ENCODE measurements at places on chromosomes 13 and 19.

DNA sequence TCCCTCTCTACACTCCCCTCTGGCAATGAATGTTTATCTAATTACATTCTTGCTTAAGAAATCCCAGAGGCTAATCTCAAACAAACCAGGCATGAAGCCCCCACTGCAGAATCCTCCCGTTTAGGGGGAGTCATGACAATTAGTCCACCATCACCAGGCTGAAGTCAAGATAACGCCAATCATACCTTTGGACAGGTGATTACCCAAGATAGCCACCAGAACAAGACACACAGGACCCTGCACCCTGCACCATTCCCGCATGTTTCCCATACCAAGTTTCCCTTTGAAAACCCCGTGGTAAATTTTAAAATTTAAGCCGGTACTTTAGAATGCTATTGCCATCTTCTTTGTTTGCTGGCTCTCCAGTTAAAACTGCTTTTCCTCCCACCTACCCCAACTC lies 64.8 kb upstream of the XPO4 start:
- no peak for DNase-seq

GRCh38 chr19:279231-279630 lies 12.0 kb downstream of the PLPP2 start:
- no peak for DNase-seq

DNA sequence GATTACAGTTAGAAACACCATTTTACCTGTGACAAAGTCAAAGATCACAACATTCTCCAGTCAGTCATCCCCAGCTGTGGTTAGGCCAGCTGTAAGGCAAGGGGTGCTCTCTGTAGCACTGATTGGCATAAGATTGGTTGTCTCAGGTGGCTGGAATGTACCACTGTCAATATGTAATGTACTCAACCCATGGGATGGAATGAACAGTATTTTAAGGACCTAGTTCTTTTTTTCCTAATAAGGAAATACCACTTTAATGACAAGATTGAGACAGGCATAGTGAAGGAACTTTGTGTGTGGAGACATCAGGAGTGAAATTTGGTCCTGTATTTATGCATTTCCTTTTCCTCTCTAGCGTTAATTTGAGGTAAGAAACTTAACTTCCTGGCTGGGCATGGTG lies 310.7 kb downstream of the ITGBL1 start:
- no peak for DNase-seq

GRCh38 chr13:43293986-43294385 lies 270.6 kb downstream of the DNAJC15 start:
- no peak for DNase-seq

All from cardiac septum (tissue), 1 donor.